NCI-H2081 treated with DMSO at 0.1 percent for 48 hours (cell line): ENCODE measurements at places on chromosomes 5 and 9.

DNA sequence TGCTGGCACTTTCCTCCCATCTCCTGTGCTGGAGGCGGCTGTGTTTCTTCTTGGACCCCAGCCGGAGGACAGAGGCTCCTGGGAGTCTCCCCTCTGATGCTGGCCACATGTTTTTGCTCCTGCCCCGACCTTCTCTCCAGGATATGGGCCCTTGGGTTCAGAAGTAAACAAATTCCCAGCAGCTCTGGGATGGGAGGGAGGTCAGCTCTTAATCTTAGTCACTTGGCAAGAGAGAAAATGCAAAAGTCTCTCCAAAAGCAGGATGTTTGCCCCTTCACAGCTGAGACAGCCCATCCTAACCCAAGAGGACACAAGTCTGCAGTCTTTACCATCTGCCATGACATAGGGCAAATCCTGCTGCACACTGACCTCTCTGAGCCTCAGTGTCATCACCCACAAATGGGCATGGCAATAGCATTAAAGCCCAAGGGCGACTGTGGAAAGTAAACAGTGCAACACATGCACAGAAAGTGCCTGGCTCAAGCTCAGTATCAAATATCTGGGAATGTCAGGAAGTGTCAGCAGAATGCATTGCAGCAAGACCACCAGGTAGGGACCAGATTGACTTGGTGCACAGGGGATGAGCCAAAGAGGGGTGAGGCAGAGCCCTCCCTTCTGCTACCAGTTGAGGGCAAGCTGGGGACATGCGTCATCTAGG lies 117.0 kb upstream of the CXCL14 start:
- no peak for DNase-seq

DNA sequence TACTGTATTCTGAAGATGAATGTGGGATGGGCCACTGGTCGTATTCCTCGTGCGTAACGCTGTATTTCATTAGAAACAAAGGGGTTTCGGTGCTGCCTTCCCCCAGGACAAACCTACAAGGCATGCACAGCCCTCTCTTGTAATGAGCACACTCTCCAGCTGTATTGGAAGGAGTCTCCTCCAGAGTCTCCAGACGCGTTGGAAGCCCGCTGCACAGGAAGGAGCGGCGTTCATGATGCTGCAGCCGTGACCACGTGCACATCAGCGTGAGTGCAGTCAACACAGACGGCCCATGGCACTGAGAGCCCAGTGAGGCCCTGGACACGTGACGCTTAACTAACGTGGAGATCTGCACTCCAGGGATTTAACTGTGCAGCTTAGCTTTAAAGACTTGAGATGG lies 209.0 kb upstream of the IRX1 start:
- DNase-seq = no peak

DNA sequence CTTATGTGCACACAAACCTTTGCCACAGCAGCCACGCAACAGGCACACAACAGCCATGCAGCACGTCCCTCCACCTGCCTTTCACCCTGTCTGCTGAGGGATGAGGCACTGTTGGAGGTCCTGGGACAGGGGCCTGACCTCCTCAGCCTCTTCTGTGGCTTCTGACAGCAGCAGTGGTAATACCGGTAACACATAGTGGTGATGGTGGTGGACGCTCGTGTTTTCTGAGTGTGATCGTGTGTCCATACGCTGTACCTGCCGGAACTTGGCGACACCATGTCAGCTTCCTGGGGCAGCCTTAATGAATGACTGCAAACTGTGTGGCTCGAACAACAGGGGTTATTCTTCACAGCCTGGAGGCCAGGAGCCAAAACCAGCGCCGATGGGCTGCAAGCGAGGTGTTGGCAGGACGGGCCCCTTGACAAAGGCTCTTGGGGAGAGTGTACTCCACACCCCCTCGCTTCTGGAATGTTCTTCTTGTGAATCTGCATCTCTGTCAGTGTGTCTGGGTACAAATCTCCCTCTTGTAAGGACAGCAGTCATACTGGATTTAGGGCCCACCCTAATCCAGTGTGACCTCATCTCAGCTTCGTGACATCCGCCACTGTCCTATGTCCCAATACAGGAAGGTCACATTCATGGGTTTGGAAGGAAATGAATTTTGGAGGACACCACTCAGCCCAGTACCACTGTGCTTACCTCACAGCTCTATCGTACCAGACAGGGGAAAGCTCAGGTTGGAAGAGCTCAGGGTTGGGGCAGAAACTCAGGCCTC lies 55.3 kb upstream of the EXOC3 start:
- DNase-seq = no peak

- DNase-seq = no peak
These were observed 119.7 kb upstream of the RPS23 start for GRCh38 chr5:82397741-82398320.

GRCh38 chr5:134420343-134420742 lies 8.7 kb upstream of the CDKN2AIPNL start:
- DNase-seq = no peak

DNA sequence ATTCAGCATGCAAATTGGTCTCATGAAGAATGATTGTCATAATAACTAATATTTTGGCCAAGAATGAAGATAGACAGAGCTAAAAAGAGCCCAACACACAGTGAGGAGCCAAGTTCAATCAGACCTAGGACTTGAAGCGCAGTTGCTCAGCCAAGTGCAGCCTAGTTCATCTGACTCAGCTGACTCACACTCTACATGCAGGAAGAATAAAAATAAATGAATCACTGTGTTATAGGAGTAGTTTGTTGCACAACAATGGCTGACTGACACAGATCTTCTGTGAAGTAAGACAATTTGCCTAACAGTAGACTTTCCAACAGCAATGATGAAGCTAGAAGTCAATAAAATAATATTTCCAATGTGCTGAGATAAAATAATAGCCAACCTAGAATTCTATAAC lies 261.5 kb downstream of the CEMIP2 start:
- no peak for DNase-seq

DNA sequence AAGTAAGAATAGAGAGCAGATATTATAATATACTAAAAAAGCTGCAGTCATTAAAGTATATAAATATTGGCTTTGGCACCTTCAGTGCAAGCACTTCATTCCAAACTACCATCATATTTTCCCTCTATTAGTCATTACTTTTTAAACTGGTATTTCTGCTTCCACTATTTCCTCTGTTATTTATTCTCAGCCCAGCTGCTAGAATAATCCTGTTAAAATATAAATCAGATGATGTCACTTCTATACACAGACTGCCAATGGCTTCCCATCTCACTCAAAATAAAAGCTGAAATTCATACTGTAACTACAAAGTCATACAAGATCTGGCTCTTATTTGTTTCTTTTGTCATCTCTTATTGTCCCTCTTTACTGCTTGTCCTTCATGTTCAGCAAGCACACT lies 432.9 kb downstream of the TLE4 start:
- no peak for DNase-seq

DNA sequence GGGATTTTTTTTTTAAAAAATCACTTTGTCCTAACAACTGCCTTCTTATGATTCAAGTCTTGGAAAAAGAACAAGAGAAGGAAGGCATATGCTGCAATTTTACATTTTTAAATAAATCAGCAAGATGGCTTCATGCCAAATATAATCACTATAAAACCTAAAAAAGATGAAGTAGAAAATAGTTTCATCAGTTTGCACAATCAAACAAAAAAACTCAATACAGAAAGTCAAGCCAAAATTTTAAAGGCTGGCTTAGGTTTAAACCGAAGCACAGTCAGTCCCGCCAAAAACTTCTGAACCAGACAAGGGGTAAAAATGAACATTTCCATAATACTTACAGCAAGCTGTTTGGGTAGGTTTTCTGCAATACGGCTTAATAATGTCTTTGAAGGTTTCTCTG lies 57.3 kb downstream of the ZFR start:
- DNase-seq = no peak

DNA sequence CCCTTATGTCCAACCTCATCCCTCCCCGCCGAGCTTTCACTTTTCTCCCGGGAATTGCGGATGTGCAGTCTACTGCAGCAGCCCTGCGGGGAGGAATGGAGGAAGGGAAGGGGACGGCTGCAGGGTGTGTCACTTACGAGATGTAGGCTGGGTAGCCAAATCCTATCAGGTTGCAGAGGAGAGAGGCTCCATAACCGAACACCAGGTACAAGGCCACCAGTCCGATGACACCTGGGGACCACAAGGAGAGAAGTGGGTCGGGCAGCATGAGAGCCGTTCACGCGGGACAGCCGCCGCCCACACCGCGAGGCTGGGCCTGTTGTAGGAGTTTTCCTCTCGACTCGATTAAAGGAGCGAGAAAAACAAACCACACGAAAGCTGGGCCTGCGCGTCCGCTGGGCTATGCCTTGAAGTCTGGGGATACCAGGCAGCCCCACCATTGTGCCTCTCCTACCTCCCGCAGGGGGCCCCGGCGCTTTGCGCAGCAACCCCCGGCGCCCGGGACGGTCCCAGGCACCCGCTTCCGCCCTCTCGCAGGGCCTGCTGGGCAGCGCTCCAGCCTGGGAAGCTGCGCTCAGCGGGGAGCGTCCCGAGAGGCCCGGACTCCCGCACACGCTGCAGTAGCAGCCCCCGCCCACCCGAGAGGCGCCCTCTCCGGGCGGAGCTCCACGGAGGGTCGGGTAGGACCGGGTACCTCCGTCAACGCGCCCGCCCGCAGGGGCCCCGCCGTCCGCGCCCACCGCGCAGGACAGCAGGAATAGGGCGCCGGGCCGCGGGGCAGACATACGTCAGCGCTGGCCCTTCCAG lies 798 bp downstream of the REEP5 start:
- DNase-seq = no peak

DNA sequence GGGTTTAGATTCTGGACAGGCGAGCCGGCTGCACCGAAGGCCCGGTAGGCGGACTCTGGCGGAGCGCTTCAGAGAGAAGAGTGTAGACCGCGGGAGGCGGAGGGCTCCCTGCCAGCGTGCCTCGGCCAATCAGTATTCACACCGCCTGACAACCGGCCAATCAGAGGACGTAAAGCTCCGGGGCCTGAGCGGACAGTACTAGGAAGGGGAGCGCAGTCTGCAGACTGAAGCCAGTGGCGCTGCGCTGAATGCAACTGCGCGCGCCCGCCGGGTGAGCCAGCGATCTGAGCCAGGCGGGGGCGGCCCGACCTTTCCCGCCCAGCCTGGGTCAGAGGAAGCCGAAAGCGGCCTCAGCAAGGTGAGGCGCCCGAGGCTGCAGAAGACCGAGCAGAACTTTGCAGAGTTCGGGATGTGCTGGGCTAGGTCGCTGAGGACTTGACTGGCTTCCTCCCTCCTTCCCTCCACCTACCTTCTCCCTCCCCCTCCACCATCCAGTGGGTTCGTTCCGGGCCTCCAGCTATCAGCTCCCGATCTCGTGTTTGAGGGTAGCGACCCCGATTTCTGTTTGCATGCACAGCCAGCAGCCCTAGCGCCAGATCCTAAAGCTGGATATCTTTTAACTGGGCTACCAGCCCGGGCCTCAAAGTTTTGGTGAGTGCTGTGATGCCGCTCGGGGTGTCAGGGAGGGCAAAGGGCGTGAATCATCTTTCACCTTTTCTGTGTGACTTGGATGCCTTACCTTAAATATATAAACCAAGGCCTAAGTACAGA lies at the start of gene DMRT2:
Gene DMRT2 (plus strand): TSS at position 233 of the 771 bp plus-strand sequence. CDS start 1,257 bp downstream, outside the sequence.
- no peak for DNase-seq

DNA sequence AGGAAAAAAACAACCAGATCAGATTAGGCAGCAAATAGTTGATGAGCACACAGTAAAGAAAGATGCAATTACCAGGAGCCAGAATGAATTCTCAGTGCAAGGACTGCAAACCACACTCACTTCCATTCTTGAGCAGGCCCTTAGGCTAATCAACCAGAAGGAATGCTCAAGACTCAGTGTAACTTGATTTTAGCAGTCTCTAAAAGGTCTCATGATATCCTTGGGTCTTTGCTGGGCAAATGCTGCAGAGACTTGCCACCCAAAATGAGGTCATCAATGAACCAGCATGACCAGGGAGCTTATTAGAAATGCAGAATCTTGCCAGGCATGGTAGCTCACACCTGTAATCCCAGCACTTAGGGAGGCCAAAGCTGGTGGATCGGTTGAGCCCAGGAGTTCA lies 20.1 kb upstream of the TMEM245 start:
- DNase-seq = no peak

- DNase-seq = no peak
These were observed 47.7 kb downstream of the CNTRL start for GRCh38 chr9:121122246-121123032.

GRCh38 chr5:137286025-137286610 lies 213.0 kb downstream of the SPOCK1 start:
- DNase-seq = no peak

GRCh38 chr9:82606492-82607382 lies 456.2 kb downstream of the RASEF start:
- DNase-seq = no peak

DNA sequence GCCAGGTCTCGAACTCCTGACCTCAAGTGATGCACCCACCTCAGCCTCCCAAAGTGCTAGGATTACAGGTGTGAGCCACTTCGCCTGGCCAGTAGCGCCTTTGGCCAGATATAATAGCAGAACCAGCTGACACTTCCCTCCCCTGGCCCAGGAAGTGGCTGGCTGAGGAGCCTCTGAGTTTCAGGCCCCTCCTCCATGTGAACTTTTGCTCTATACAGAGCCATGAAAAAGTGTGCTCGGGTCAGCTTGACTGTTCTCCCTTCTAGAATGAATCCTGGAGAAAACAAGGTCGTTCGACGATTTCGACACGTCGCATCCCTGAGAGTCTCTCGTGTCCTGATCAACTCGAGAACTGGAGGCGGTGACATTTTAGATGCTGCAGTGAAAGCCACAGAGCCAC lies 8.6 kb upstream of the ZDHHC12 start:
- DNase-seq = no peak

GRCh38 chr5:74212336-74212735 lies 428.2 kb downstream of the ENC1 start:
- no peak for DNase-seq

- peak; percentile 7 for DNase-seq
These were observed 1712.5 kb upstream of the C9orf72 start for GRCh38 chr9:29285818-29286217.

GRCh38 chr5:158154226-158155005 lies 295.5 kb upstream of the CLINT1 start:
- no peak for DNase-seq

GRCh38 chr5:107532169-107532878 lies 138.4 kb downstream of the EFNA5 start:
- DNase-seq = no peak

- DNase-seq = no peak
These were observed 89.6 kb upstream of the SMC5 start for GRCh38 chr9:70169222-70169621.

- DNase-seq = no peak
These were observed 18.6 kb upstream of the IFNB1 start for GRCh38 chr9:21096172-21096900.

DNA sequence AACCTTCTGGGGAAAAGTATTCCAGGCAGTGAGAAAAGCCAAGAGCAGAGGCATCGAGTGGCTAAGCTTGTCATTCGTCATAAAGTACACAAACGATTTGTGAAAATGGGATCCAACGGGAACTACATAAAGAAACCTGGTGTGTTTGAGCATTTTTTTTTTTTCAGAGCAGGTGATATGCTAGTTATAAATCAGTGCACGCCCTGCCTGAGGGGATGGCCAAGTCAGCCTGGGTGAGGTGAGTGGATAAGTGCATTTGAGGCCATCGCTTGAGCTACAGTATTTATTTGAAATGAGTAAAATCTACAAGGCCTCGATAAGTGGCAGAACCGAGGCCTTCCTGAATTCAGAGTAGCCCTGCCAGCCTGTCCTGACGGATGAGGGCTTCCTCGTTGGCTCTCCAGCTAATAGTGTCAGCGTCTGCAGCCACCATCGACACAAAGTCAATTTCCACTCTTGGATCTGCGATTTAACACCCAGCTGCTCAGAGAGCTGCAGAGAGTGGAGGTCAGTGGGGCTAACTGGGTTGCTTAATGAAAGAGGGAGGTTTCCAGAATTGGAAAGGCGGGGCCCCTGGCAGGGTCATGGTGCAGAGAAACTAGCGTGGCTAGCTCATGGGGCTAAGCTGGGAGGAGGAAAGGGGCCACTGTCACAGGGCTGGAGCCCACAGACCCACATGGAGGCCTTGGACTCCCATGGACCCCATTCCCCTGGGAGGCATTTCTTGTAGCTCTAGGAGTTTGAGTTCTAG lies 27.3 kb downstream of the PPARGC1B start:
- DNase-seq = peak; percentile 52
